Activated naive CD4-positive, alpha-beta T cell treated with anti-CD3 and anti-CD28 coated beads, Interleukin-2, amount 10 ng/mL, durations not matched to agents 7 days and 5 days (primary cell): ENCODE measurements at places on chromosomes 6 and 20.

DNA sequence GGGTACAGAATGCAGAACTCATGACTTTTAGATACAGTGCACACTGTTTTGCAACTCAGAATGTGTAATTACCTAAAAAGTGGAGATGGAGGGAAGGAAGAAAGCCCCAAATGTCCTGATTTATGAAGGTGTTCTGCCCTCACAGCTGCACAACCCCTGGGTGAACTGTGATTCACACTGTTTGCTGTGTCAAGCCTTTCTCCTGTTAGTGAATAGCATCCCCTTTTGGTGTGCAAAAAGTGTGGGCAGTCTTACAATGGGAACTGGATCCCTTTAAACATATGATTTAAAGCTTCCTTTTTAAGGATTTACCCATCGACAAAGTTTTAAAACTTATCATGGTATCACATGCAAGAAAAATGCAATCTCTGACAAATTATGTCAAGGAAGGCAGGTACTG lies 633.4 kb upstream of the EPHA7 start:
- no peak for DNase-seq
- no peaks in the 10 kb centered on the region for H3K36me3 ChIP-seq
- H3K4me3 ChIP-seq, result no peak overlapping the region
- no peaks in the 10 kb centered on the region for H3K4me1 ChIP-seq
- no peak overlapping the region for H3K27ac ChIP-seq

GRCh38 chr20:61723529-61724257 lies 342.0 kb downstream of the TAF4 start:
- peaks cover 4% of the 10 kb centered on the region for H3K36me3 ChIP-seq
- DNase-seq, result no peak
- H3K27me3 ChIP-seq, result no peaks in the 10 kb centered on the region

GRCh38 chr6:156131221-156131903 lies 645.8 kb upstream of the ARID1B start:
- no peak overlapping the region for H3K4me3 ChIP-seq
- DNase-seq, result no peak
- H3K27ac ChIP-seq, result no peak overlapping the region
- no peaks in the 10 kb centered on the region for H3K36me3 ChIP-seq

DNA sequence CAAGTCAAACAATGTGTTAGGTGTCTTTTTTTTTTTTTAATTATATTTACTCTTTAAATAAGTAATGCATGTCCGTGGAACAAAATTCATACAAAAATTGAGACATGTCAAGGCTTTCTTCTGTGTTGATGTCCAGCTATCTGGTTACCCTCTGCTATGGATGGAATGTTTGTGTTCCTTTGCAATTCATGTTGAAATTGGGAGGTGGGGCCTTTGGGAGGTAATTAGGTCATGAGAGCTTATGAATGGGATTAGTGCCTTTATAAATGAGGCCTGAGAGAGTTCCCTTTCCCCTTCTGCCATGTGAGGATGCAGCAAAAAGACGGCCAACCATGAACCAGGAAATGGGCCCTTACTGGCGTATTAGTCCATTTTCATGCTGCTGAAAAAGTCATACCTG lies 83.1 kb upstream of the KCNG1 start:
- H3K36me3 ChIP-seq, result no peaks in the 10 kb centered on the region
- no peak overlapping the region for H3K4me3 ChIP-seq

- H3K27me3 ChIP-seq, result peaks cover 15% of the 10 kb centered on the region
- H3K4me3 ChIP-seq, result no peak within 1 kb of the TSS
- no peaks in the 10 kb centered on the region for H3K36me3 ChIP-seq
- peaks cover 10% of the 10 kb centered on the region for H3K4me1 ChIP-seq
- no peak for DNase-seq
These were observed at the start of gene DEFB132 for GRCh38 chr20:257419-257818. Gene DEFB132 (plus strand): TSS chr20:257724. CDS start chr20:257779, 55 bp downstream.

GRCh38 chr6:24513602-24514001 lies 18.8 kb downstream of the ALDH5A1 start:
- H3K4me1 ChIP-seq, result no peaks in the 10 kb centered on the region
- no peak overlapping the region for H3K4me3 ChIP-seq
- no peaks in the 10 kb centered on the region for H3K27me3 ChIP-seq
- H3K36me3 ChIP-seq, result peaks cover 2% of the 10 kb centered on the region
- DNase-seq, result no peak

GRCh38 chr20:48226642-48227041 lies 441.4 kb upstream of the SULF2 start:
- H3K27ac ChIP-seq, result no peak overlapping the region
- H3K27me3 ChIP-seq, result peaks cover 12% of the 10 kb centered on the region
- no peak overlapping the region for H3K4me3 ChIP-seq
- no peaks in the 10 kb centered on the region for H3K36me3 ChIP-seq
- DNase-seq, result no peak

GRCh38 chr20:51712501-51713212 lies 55.5 kb downstream of the ATP9A start:
- H3K27me3 ChIP-seq, result peaks cover 7% of the 10 kb centered on the region
- H3K4me3 ChIP-seq, result no peak overlapping the region
- no peak overlapping the region for H3K27ac ChIP-seq
- H3K36me3 ChIP-seq, result no peaks in the 10 kb centered on the region

GRCh38 chr6:109284675-109285074 lies 97.6 kb downstream of the CD164 start:
- H3K27me3 ChIP-seq, result peaks cover 17% of the 10 kb centered on the region
- no peak for DNase-seq
- H3K4me3 ChIP-seq, result no peak overlapping the region

- H3K36me3 ChIP-seq, result peaks cover 2% of the 10 kb centered on the region
- DNase-seq, result no peak
These were observed 15.4 kb downstream of the PFDN4 start for GRCh38 chr20:54223285-54223684.

GRCh38 chr20:46583411-46584214 lies 33.2 kb upstream of the OCSTAMP start:
- no peaks in the 10 kb centered on the region for H3K36me3 ChIP-seq
- no peak for DNase-seq
- no peak overlapping the region for H3K4me3 ChIP-seq
- no peak overlapping the region for H3K27ac ChIP-seq
- H3K27me3 ChIP-seq, result peaks cover 44% of the 10 kb centered on the region
- H3K4me1 ChIP-seq, result no peaks in the 10 kb centered on the region

- peaks cover 6% of the 10 kb centered on the region for H3K4me1 ChIP-seq
- H3K4me3 ChIP-seq, result no peak overlapping the region
- H3K36me3 ChIP-seq, result no peaks in the 10 kb centered on the region
- no peak overlapping the region for H3K27ac ChIP-seq
These were observed 63.5 kb downstream of the LRFN2 start for GRCh38 chr6:40523505-40524172.

DNA sequence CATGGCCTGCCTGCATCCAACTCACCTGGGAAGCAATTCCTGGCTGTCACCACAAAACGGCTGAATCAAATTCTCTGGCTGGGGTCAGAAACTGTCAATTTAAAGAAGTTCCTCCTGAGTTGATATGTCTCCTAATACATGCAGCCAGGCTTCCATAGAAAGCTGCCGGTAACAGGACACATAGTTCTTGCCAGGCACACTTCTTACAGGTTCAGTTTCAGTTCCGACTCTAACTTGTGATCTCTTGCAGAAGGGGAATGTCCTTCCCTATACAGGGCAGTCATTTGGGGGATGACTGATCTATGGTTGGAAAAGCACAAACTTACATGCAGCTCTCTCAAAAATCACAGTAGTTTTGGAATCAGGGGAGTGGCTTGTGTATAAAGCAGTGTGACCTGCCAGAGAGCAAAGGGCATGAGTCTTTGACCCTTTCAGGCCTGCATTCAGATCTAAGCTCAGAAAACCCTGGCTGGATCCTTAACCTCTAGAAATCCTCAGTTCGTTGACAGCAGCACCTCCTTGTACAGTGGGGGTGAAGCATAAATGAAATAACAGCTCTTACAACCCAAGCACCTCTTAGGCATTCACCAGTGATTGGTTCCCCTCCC lies 195.6 kb downstream of the SCP2D1 start:
- no peak overlapping the region for H3K4me3 ChIP-seq
- H3K4me1 ChIP-seq, result no peaks in the 10 kb centered on the region
- no peaks in the 10 kb centered on the region for H3K27me3 ChIP-seq
- H3K36me3 ChIP-seq, result no peaks in the 10 kb centered on the region

DNA sequence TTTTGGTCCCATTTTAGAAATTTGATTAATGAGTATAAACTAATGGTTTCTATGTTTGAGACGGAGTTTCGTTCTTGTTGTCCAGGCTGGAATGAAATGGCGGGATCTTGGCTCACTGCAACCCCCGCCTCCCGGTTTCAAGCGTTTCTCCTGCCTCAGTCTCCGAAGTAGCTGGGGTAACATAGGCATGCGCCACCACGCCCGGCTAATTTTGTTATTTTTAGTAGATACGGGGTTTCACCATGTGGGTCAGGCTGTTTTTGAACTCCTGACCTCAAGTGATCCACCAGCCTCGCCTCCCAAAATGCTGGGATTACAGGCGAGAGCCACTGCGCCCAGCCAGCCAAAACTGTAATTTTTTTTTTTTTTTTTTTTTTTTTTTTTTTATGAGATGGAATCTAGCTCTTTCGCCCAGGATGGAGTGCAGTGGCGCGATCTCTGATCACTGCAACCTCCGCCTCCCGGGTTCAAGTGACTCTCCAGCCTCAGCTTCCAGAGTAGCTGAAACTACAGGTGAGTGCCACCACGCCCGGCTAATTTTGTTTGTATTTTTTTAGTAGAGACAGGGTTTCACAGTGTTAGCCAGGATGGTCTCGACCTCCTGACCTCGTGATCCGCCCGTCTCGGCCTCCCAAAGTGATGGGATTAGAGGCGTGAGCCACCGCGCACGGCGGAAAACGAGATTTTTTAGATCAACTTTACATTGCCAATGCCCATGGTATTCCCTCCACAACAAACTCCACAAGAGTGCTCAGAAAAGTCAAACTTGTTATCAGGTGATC lies 127.8 kb downstream of the HFE start:
- H3K4me1 ChIP-seq, result peaks cover 37% of the 10 kb centered on the region
- peak; percentile 43 for DNase-seq
- no peaks in the 10 kb centered on the region for H3K27me3 ChIP-seq
- no peak overlapping the region for H3K27ac ChIP-seq
- H3K36me3 ChIP-seq, result no peaks in the 10 kb centered on the region
- no peak overlapping the region for H3K4me3 ChIP-seq

DNA sequence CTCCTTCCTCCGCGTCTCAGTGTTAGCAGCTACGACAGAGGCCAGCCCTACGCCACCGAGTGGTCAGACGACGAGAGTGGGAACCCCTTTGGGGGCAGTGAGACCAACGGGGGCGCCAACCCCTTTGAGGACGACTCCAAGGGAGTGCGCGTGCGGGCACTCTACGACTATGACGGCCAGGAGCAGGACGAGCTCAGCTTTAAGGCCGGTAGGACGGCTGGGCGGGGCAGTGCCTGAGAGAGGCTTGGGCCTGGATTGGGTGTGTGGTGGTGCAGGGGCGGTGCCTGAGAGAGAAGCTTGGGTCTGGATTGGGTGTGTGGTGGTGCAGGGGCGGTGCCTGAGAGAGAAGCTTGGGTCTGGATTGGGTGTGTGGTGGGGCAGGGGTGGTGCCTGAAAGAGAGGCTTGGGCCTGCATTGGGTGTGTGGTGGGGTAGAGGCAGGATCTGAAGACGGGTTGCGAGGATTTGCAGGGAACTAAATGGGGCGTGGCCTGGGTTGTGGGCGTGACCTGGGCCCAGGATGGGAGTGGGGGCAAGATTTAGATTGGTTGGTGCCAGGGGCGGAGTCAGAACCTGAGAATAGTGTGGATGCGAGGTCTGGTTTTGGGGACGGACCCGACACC lies 24.4 kb downstream of the SPDEF start:
- peak overlapping the region; percentile 24 for H3K27ac ChIP-seq
- peaks cover 8% of the 10 kb centered on the region for H3K4me1 ChIP-seq
- H3K4me3 ChIP-seq, result no peak overlapping the region

DNA sequence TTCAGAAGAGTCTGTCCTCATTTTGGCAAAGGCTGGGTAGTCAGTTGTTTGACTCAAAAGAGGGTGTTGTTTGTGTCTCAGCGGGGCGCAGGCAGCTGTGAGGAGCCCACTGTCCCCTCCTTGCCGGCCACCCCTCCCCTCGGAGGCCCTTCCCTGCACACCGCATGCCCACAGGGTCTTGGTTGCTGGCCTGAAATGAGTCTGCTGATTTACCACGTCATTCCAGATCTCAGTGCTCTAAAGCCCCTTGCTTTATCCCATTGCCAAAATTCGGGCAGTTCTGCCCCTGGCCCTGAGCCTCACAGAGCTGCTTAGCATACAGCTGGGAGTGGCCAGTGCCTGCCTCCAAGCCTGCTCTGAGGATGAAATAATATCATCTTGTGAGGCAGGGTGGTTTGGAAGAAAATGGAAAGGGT lies 220.7 kb downstream of the UST start:
- H3K27ac ChIP-seq, result no peak overlapping the region
- no peaks in the 10 kb centered on the region for H3K4me1 ChIP-seq
- H3K36me3 ChIP-seq, result no peaks in the 10 kb centered on the region
- H3K27me3 ChIP-seq, result peaks cover 42% of the 10 kb centered on the region
- no peak overlapping the region for H3K4me3 ChIP-seq
- DNase-seq, result no peak

DNA sequence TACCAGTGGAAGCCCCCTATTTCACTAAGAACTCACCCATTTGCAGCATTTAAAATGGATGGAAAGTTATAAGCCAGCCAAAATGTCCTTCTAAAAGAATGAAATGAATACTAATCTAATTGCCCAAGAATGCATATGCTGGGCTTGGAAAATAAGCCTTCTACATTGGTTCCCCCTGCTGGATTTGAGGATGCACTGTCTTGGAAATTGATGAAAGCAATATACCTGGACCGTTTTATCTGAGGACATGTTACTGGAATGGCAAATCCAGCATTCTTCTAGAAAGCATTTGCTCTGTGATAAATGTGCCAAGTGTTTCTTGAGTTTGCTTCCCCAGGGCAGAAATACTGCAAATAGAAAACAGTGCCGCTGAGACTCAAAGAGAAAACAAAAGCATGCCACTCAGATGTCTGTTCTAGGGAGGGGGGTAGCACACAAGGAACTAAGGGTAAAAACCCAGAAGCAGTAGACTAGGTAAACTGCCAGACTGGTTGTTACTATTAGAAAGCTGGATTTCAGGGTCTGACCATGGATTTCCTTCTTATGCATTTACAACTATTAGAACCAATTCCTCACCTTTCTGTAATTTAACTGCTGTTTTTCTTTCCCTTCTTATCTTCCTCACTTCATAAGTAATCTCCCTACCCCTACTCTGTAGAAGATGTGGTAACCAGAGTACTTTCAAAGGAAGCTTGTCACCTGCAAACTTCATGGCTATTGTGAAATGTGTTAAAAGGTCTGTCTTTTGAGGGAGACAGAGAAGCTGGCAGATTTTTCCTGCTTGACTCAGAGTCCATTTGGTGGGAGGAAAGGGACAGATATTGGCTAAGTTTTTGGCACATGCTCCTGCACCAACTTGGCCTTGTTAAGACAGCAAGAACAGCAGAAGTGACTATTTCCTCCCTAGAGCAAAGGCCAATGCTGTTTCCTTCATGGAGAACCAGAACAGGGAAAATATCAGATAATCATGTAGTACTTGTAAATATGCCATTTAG lies 642.6 kb downstream of the KIF16B start:
- DNase-seq, result no peak
- H3K4me1 ChIP-seq, result no peaks in the 10 kb centered on the region
- no peaks in the 10 kb centered on the region for H3K36me3 ChIP-seq
- no peaks in the 10 kb centered on the region for H3K27me3 ChIP-seq

GRCh38 chr20:34491226-34491931 lies 24.8 kb upstream of the DYNLRB1 start:
- no peak overlapping the region for H3K27ac ChIP-seq
- DNase-seq, result no peak
- no peak overlapping the region for H3K4me3 ChIP-seq
- H3K27me3 ChIP-seq, result no peaks in the 10 kb centered on the region
- H3K36me3 ChIP-seq, result peaks cover 43% of the 10 kb centered on the region

- H3K4me3 ChIP-seq, result no peak overlapping the region
- H3K27ac ChIP-seq, result no peak overlapping the region
- H3K36me3 ChIP-seq, result no peaks in the 10 kb centered on the region
- no peaks in the 10 kb centered on the region for H3K4me1 ChIP-seq
These were observed 71.9 kb downstream of the GNAS-AS1 start for GRCh38 chr20:58778760-58779159.
